Left hindlimb (tissue), 1 donor: ENCODE measurements at places on chromosomes 7 and 10.

DNA sequence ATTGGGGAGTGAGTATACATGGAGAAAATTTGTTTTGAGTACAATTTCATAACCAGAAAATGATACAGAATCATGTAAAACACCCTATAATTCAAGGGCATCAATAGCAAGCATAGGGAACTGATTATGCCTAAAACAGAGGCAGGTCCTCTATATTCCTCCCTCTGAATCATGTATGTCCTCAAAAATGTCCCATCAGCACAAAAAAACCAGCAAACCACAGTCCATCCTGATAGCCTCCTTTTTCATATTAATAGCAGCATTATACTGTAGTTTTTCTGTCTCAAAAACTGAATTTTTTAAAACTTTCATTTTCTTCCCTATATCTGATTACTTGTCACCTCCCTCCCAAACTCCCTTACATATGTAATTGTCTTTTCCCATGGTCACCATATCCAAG lies 1057.3 kb downstream of the CNTNAP2 start:
- no peak for DNase-seq

DNA sequence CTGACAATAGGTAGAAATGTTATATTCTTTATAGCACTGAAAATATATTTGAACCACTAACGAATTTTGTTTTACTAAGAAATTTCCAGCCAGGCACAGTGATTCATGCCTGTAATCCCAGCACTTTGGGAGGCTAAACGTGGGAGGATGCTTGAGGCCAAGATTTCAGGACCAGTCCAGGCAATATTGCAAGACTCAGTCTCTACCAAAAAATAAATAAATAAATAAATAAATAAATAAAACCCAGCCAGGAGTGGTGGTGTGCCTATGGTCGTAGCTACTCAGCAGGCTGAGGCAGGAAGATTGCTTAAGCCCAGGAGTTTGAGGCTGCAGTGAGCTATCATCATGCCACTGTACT lies 39.8 kb downstream of the PIP4K2A start:
- DNase-seq, result no peak

- DNase-seq, result no peak
These were observed 168.0 kb upstream of the AHR start for GRCh38 chr7:17130281-17131059.

GRCh38 chr10:18455086-18455884 lies 196.1 kb downstream of the NSUN6 start:
- DNase-seq, result no peak

DNA sequence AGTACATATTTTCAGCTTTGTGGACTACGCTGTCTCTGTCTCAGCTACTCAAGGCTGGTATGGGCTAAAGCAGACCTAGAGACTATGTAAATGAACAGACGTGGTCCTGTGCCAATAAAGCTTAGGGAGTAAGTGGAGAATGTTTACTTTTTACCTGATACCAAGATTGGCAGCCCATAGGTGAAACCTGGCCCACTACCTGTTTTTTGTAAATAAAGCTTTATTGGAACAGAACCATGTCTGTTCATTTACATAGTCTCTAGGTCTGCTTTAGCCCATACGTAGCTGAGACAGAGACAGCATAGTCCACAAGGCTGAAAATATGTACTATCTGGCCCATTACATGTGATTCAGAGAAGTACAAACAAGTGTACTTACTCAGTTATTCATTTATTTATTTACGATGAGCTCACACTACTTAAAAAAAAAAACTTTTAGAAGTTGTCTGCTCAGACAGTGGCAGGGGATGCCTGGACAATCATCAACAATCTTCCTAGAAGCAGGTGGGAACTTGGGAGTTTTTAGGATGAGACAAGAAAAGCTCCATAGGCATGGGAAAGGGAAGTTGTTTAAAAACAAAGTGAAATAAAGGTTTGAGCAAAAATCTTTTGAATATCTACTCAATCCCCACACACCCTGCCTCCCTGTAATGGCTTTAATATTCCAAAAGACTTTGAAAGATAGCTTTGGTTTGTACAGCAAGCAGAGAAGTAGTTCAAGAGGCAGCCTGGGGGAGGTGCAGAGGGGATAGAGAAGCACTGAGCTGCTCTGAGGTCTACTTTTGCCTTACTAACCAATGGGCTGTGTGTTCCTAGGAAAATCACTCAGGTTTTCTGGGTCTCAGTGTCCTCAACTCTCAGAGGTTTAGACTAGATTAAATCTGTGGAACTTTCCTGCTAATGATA lies 114.4 kb upstream of the AFAP1L2 start:
- DNase-seq, result no peak

DNA sequence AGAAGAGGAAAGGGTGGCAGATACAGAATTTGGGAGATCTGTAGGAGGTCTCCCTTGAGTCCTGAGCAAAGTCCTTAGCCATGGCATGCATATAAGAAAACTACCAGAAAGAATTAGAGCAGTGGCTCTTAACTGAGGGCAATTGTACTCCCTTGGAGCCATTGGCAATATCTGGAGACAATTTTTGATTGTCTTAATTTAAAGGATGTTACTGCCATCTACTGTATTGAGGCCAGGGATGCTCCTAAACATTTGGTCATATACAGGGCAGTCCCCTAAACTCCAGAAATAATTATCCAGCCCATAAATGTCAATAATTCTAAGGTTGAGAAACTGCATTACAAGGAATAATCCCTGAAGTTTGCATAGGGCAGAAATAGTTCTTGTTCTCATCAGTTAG lies 136.4 kb upstream of the ODAD2 start:
- DNase-seq, result no peak

- DNase-seq, result no peak
These were observed 3.3 kb upstream of the SEPHS1 start for GRCh38 chr10:13351340-13351915.

GRCh38 chr10:131290781-131291180 lies 20.7 kb downstream of the TCERG1L start:
- DNase-seq, result no peak

DNA sequence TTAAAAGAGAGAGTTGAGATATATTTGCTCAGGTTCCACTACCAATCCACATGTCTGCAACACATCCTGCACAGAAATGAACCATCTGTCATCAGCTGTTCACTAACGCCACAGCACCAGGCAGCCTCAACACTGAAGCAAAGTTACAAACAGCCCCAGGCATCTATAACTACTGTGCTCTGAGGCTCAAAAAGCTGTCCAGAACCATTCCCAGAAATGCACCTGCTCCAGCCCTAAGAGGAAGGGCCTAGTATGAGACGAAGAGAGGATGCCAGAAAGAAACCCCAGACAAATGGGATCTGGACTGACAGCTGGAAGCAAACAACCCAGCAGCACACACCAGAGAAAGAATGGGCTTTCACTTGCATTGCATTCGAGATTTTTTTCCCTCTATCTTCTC lies 159.3 kb downstream of the ELMO1 start:
- DNase-seq, result peak; percentile 38

GRCh38 chr10:131902691-131903090 lies 1.9 kb downstream of the PPP2R2D start:
- DNase-seq, result no peak

- DNase-seq, result no peak
These were observed 22.2 kb downstream of the MRC1 start for GRCh38 chr10:17831341-17831740.

GRCh38 chr7:50272808-50273207 lies 31.7 kb upstream of the IKZF1 start:
- no peak for DNase-seq

DNA sequence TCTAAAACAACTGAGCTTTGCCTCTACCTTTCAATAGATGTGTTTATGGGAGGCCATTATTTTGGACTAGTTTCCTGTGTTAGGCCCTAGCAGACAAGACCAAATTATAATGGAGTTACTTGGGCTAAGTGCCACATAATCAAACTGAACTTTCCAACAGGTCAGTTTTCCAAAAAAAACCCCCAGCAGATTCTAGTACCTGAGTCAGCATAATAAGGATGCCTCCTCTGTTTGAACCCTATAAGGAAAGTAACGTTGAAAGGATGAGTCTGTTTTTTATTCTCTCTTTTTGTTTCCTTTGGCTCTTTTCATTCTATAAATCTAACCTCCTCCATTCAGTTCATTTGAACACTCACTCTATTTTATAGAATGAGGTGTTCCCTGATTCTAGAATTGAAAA lies 148.1 kb upstream of the FAM3C start:
- no peak for DNase-seq

- DNase-seq, result no peak
These were observed 952 bp downstream of the DNMBP start for GRCh38 chr10:100008708-100009282.

- DNase-seq, result peak; percentile 85
These were observed 354.2 kb downstream of the DNAJB6 start for GRCh38 chr7:157690833-157691585.

DNA sequence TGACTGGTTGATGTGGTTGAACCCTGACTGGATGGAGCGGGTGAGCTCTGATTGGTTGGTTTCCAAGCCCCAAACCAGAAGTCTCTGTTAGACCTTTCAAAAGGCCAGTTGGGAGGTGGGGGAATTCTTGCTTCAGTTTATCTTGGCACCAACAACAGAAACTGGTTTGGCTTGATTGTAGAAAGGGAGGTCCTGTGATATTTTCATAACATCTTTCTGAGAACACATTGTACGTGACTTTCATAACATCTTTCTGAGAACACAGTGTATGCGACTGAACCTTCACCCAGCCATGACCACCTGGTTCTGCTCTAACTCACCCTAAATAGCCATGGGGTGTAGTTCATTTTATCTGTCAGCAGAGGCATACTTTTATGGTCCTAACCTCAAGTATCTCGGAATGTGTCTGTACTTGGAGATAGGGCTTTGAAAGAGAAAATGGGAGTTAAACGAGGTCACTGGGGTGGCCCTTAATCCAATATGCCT lies 88.3 kb downstream of the GALNT17 start:
- no peak for DNase-seq

GRCh38 chr10:588246-589165 lies 101.0 kb downstream of the DIP2C start:
- no peak for DNase-seq

GRCh38 chr10:29107866-29108498 lies 180.9 kb upstream of the LYZL1 start:
- no peak for DNase-seq

DNA sequence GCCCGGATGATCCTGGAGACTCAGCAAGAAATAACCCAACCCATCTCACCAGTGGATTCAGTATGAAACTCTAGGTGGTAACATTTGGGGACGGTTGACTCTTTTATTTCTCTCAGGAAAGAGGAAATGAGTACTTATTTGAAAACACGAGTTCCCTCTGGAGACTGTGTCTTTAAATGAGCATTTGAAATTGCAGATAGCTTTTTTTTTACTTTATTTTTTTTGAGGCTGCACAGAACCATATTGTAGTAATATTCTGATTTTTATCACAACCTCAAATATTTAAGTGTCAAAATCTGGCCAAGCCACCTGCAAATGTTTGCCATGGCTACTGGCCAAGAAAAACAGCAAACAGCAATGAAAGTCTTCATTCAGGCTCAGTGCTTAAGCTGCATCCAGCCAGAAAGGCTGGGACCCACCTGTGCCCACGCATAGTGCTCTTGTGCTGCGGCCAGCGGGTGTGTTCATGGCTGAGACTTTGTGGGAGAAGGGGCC lies 160.8 kb downstream of the CREB5 start:
- DNase-seq, result peak; percentile 61

GRCh38 chr7:101121991-101122932 lies 4.6 kb upstream of the SERPINE1 start:
- peak; percentile 94 for DNase-seq

GRCh38 chr10:114600057-114600456 lies 58.0 kb downstream of the ABLIM1 start:
- DNase-seq, result no peak

DNA sequence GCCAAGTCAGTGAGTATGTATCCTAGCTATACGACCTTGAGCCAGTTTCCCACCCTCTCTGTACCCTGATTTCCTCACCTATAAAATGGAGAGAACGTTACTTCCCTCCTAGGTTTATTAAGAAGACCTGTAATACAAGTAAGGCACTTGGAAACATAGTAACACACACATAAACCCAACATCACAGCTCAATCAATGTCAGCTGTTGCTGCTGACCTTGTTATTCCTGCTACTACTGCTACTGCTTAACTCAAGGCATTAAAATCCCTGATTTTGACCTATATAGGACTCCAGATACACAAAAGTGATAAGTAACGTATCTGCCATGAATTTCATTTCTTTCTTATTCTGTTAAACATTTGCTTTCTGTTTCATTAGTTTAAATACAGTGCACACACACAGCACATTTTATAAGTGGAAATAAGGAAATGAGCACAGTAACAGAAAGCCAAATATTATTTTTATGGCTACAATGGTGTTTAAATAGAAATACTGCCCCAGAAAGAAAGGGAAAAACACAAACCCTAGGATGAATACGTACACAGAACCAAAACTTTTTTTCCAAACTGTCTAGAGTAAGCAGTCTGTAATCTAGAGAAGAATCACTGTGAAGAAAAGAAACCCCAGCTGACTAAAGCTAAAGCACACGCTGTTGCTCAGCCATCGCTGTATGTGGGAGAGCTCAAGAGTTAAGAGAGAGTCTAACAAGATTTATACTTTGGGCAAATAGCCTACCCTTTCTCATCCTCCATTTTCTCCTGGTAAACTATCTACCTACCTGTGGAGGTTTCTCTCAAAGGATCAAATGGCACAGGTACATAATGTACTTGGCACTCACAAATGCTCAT lies 19.0 kb downstream of the NAPEPLD start:
- no peak for DNase-seq

- DNase-seq, result peak; percentile 88
These were observed at the start of gene DLX6 for GRCh38 chr7:97005183-97006054. DLX6 (plus strand) TSS chr7:97005553; CDS start chr7:97005978, 425 bp downstream.

GRCh38 chr10:86960003-86960862 lies 1.8 kb downstream of the SNCG start:
- peak; percentile 49 for DNase-seq

DNA sequence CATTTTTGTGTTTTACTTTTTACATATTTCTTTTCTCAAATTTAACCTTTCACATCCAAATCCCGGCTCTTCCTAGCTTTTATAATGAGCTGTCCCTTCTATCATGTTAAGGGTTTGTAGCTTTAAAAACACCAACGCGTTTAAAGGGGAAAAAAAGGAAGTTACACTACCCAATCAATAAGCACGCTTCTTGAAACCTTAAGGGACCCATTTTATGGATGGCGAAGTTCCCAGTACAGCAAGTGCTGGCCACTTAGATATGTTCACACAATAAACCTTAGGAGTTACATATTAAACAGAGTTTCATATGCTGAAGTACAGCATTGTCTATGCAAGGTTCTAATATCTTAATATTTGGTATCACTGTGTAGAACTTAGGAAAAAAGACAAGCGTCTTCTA lies 1.8 kb downstream of the GNG11 start:
- no peak for DNase-seq

GRCh38 chr7:135100856-135101255 lies 47.0 kb upstream of the TMEM140 start:
- DNase-seq, result no peak
